Stimulated activated CD4-positive, alpha-beta T cell treated with anti-CD3 and anti-CD28 coated beads, Interleukin-4, amount 100 ng/mL, for 24 hours (primary cell): ENCODE measurements at places on chromosomes 12 and 14.

GRCh38 chr12:65200007-65200665, 30.8 kb downstream of the LEMD3 start:
- no peak for DNase-seq

- DNase-seq: no peak
Observed at GRCh38 chr14:28398506-28398905, 368.1 kb upstream of the FOXG1 start.

DNA sequence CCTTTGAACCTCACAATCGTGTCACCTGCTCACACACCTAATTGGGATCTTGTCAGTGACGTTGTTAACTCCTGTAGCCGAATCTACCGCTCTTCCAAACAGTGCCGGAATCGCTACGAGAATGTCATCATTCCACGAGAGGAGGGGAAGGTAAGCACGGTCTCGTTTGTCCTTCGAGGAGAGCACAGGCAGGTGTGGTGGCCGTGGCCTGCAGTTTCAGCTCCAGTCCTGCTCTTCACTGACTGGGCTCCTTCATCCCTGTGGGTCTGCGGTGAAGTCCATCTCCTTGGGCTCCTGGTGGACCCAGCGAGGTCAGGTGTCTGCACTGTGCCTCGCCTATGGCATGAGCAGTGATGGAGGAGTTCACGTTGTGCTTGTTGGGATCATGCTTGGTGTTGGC, 96.0 kb downstream of the EP400 start:
- no peak for DNase-seq

GRCh38 chr12:116160231-116160630, 117.3 kb downstream of the MED13L start:
- no peak for DNase-seq
